ENCODE measurements at places on chromosomes 11 and 22. TPM values are rescaled to one million over a fixed set of nuclear protein-coding genes. Genes with fewer than 3 reads are reported as not detected.

Gene TP53AIP1
- not detected for total RNA-seq

GRCh38 chr11:114774599-114775361 lies 96.5 kb downstream of the NXPE2 start:
- DNase-seq: peak; percentile 30

GRCh38 chr11:14789879-14790484 lies 102.0 kb downstream of the CYP2R1 start:
- DNase-seq: no peak

Gene MS4A1
- 0.47 TPM for total RNA-seq

GRCh38 chr11:105109855-105110687 lies 29.5 kb downstream of the CARD18 start:
- DNase-seq: peak; percentile 22

All from left cardiac atrium (tissue), 4 donors.